ENCODE measurements at places on chromosomes 6 and 20.

GRCh38 chr6:44224029-44224964 lies 902 bp downstream of the SLC29A1 start:
- no peak for DNase-seq

GRCh38 chr20:25077610-25078169 lies 4.3 kb downstream of the VSX1 start:
- no peak for DNase-seq

GRCh38 chr20:59752704-59753460 lies 148.5 kb downstream of the PHACTR3 start:
- no peak for DNase-seq

- no peak for DNase-seq
Observed at GRCh38 chr20:48585061-48585870, 242.5 kb downstream of the PREX1 start.

- DNase-seq = no peak
Observed at GRCh38 chr6:91976797-91977196, 1389.9 kb upstream of the MAP3K7 start.

DNA sequence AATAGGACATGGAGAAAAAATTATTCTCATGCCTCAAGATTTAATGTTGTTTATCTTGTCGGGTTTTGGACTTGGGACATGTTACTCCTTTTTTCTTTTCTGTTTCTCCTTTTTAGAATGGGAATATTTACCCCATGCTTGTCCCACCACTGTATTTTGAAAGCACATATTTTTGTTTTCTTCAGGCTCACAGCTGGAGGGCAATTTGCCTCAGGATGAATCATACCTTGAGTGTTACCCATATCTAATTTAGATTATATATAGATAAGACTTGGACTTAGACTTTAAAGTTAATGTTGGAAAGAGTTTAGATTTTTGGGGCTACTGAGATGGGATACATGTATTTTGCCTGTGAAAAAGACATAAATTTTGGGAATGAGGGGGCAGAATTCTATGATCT lies 541.6 kb upstream of the MAN1A1 start:
- no peak for DNase-seq

- DNase-seq = no peak
Observed at GRCh38 chr20:47295921-47296426, 60.5 kb downstream of the ZMYND8 start.

DNA sequence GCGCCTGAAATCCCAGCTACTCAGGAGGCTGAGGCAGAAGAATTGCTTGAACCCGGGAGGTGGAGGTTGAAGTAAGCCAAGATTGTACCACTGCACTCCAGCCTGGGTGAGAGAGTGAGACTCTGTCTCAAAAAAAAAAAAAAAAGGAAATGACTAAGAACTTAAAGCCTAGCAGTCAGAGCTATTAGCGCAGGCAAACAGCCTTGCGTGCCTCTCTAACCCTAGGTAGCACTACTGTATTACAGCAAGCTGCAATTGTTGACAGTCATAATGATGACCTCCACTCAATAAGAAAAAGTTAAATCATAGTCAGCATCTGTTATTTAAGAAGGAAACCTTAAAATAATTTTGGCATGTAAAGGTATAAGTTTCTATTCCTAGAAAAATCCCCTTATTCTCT lies 14.4 kb downstream of the GSS start:
- no peak for DNase-seq

- DNase-seq = no peak
Observed at GRCh38 chr20:57401565-57401918, 10.3 kb downstream of the RBM38 start.

DNA sequence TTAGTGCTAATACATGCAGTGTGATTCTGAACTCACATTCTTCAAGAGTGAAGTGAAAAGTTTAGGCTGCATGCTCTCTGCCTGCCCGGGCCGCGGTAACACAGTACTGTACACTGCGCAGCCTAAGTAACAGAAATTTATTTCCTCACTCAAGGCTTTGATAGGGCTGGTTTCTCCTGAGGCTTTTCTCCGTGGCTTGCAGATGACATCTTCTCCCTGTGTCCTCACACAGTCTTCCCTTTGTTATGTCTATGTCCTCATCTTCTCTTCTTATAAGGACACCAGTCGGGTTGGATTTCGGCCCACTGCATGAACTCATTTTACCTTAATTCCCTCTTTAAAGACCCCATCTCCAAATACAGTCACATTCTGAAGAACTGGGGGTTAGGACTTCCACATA lies 51.1 kb upstream of the TMEM170B start:
- no peak for DNase-seq

GRCh38 chr6:104623052-104623690 lies 236.5 kb downstream of the HACE1 start:
- DNase-seq = no peak

DNA sequence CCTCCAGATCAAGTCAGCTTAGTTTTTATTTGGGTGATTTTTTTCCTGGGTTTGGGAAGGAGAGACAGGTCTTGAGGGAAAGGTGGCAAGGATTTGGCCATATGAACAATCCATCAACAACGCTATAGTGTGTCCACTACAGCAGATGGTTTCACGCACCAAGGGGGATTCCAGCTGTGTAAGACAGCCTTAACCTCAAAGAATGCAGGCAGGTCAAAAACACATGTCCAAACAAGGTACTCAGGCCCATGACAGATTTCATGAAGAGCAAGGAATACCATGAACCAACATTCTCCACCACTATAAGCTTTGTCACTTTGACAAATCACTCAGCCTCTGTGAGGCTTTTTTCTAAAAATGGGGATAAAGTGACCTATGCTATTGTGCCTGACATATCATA lies 2.0 kb downstream of the AIF1 start:
- DNase-seq = no peak

DNA sequence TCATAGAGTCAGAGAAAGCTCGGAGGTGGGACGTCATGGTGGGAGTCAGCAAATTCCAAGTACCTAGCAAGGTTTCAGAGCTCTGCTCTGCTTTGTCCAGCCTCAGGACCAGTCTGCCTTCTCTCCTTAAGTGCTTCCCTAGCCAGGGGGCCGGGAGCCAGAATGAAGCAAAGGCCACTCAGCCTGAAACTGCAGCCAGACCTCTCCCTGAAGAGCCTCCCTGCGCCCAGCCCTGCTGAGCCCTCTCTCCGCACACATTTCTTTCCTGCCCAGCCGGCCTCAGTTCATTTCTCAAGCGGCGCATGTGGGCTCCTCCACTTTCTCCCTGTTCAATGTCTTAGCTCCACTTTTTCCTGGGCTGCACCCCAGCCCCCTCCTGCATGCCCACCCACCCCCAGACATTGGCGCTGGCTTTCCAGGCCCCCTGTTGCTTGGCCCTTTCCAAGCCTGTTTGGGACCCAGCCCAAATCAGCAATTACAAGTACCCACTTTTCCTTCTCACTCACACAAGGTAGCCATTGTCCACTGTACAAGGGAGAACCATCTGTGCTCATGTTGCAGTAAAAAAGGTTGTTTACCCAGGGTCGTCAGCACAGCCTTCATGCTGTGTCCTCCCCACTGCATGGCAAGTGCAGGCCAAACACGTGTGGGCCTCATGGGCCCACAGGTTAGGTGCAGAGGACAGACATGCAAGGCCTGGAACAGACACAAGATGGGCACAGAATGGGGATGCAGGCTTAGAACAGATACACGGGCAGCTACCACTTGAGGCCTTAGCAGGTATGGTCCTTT lies 147.1 kb downstream of the MRPL14 start:
- peak; percentile 12 for DNase-seq

Data from activated CD4-positive, alpha-beta memory T cell treated with anti-CD3 and anti-CD28 coated beads, Interleukin-2, amount 10 ng/mL, durations not matched to agents 7 days and 5 days (primary cell).